ENCODE measurements at places on chromosomes 6 and 20.

DNA sequence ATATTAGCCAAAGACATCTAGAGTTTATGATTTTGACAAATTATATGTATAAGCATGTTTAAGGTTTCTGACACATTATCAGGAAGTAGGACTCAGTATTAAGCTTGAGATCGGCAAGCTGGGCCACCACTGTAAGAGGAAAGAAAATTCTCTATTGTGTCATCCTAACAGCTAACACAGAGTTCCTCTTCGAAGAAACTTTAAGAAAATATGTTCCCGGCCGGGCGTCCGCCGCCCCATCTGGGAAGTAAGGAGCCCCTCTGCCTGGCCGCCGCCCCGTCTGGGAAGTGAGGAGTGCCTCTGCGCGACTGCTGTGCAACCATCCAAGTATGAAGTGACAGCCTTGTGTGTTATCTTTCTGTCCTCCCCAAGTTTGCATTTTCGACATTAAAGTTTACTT, 23.0 kb downstream of the USP49 start:
- DNase-seq, result no peak

DNA sequence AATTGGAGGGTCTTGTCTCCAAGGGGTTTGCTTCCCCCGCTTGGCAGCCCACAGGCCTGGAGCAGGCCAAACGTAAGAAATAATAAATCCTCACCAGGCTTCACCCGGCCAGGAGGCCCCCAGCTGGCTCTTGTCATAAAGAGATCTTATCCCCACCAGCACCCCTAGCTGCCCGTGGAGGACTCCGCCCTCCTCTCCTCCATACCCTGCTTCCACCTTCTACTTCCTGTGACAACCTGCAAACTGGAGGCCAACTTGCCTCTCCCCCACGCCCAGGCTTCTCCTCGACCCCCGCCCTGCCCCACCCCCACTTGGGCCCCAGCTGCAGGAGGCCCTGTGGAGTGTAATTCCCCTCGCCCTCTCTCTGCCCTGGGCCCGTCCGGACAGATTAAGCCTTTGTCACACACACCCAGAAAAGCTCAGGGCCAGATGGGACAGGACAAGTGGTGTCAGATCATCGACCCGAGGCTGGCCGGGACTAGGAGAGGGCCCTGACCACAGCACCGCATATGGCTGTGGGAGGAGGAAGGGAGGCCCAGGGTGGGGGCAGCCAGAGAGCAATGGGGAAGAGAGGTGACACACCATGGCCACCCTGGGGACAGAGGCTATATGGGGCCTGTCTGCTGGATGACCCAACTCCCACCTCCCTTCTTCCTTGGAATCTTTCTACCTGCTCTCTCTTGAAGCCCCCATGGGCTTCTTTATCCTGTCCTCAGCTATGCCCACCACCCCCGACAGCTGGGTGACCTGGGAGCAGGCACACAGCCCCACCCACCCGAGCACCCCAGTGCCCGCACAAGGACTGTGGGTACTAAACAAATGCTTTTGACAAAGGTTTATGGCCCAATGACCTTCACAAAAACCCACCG, 3.9 kb downstream of the NOL4L start:
- no peak for DNase-seq

DNA sequence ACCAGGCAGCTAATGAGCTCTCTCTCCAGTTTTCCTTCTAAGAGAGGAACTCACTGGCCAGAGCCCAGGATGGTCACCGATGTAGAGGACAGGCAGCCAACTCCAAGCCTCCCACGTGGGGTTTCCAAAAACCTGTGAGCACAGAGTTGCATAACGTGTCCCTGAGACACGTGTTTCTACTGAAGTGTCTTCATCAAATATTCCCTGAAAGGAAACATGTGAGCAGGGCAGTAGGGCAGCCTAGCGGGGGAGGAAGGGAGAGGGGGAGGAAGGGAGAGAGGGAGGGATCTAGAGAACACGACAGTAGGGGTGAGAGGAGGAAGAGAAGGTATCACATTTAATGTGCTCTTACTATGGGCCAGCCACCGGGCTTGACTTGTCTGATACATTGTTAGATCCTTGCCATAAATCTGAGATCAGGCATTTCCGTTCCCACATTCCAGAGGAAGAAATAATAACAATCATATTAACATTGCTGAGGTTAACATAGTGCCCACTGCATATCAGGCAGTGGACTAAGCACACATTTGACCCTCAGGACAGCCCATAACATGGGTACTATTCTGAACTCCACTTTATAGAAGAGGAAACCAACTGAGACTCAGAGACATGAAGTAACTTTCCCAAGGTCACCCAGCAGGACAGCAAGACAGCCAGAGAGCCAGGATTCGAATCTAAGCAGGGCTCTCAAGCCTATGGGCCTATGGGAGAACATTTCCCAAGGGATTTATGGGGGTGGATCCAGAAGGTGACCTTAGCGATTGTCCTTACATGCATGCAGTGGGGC, 4.5 kb upstream of the SYS1 start:
- DNase-seq, result no peak

DNA sequence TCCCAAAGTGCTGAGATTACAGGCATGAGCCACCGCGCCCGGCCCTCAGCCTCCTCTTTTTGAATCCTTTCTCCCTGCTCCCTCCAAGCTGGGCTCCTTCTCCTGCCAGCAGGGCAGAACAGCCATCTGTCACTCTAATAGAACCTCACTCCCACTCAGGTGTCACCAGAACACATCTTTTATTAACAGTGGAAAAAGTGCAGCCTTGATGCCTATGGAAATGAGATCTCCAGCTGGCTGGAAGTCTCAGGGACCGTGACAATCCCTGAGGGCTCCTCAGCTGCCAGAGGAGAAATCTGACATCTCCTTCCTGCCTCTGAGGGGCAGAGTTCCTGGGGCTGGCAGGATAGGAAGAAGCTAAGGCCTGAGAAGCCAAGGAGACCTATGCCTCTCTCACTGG, 28.0 kb downstream of the TMC2 start:
- no peak for DNase-seq

- no peak for DNase-seq
Observed at GRCh38 chr20:37326666-37327065, 19.3 kb upstream of the SRC start.

- DNase-seq, result no peak
Observed at GRCh38 chr20:37545516-37545915, 17.8 kb upstream of the BLCAP start.

DNA sequence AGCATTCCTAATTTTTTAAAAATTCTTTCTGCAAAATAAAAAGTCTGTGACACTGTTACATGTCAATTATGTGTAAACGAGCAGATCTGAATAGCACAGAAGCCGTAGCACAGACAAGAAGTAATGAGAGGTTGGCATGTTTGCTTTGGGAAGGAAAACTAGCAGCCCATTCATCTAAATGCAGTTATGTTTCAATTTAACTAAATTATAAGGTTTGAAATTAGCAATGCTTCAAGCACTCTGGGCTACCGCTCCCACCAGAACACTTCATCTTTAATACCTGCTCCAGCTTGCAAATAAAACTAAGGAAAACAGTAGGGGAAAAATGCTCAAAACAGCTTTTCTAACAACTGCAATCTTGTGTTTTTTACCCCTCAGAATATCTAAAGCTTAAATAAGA, 73.9 kb downstream of the PTPRK start:
- DNase-seq, result no peak

- DNase-seq, result no peak
Observed at GRCh38 chr6:44431118-44431725, 43.7 kb downstream of the CDC5L start.

DNA sequence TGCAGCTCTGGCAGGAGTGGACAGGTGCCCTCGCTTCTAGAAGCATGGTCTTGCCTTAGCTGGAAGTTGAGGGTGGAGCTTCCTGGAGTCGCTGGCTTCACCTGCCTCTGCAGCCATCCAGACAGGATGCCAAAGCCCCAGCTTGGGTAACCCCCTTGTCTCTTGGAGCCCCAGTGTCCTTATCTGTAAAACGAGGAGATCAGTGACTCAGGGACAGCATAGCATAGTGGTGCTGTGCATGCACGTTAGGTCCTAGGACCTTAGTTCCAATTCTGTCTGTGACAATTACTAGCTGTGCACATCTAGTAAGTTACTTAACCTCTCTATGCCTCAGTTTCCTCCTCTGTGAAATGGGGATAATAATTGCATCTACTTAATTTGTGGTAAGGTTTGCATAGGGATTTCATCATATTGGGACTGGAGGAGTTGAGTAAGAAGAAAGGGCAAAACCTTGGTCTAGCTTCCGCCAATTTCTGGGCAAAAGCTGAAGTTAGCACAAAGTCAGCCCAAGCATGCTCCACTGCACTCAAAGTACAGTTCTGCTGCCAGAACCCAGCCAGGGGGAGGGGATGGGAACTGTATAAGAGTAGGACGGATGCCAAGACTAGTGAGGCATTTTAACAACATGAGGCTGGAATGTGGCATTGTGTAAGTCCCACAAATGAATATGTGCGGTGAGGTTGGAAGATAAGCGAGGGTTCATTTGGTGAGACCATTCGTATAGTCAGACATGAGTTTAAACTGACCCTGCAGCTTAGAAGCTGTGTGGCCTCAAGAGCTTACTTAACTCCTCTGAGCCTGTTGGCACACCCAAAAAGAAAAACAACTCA, 24.5 kb downstream of the TOX2 start:
- DNase-seq, result peak; percentile 99

DNA sequence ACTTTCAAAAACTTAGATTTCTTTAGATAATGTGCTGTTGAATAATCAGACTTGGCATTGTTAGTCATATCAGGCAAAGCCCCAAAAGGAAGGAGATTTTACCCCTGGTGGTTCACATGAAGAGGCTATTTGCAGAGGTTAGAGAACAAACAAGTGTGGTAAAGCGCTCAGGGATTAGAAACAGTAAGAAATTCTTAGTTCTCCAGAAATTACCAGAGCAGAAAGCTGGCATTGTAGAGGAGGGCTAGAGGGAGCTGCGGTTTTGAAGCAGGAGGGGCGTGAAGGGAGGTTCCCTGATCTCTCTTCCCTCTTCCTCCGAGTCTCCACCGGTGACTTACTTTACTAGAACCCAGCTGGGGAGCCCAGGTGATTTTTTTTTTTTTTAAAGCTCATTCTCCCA, 10.2 kb downstream of the MYO6 start:
- DNase-seq, result no peak

GRCh38 chr20:57397693-57398108, 6.5 kb downstream of the RBM38 start:
- DNase-seq, result no peak

- no peak for DNase-seq
Observed at GRCh38 chr6:111775145-111775922, 97.9 kb downstream of the FYN start.

- DNase-seq, result no peak
Observed at GRCh38 chr6:20717743-20718142, 183.5 kb downstream of the CDKAL1 start.

GRCh38 chr6:138864343-138864890, 68.5 kb downstream of the ECT2L start:
- DNase-seq, result no peak

- DNase-seq, result no peak
Observed at GRCh38 chr6:160662429-160662828, 1.6 kb downstream of the LPA start.

- DNase-seq, result no peak
Observed at GRCh38 chr6:23696992-23697391, 429.0 kb upstream of the NRSN1 start.

Data from skeletal muscle cell (primary cell).